Central memory CD4-positive, alpha-beta T cell (primary cell): ENCODE measurements at places on chromosomes 4 and X.

DNA sequence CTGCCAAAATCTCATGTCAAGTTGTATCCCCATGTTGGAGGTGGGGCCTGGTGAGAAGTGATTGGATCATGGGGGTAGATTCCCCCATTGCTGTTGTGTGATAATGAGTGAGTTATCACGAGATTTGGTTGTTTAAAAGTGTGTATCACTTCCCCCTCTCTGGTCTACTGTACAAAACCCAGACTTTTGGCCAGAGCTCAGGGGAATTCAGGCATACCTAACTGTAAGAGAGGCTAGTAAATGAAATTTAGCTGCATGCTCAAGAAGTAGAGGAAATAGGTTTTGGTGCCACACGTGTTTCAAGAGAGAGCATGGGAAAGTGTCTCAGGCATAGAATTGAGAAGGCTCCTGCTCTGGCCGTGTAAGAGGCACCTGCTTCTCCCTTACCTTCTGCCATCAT is 190.5 kb upstream of the GALNTL6 start:
- no peak for DNase-seq

- no peak for DNase-seq
Measured at GRCh38 chr4:8156617-8157016, 2.0 kb downstream of the ABLIM2 start.

- no peak for DNase-seq
Measured at GRCh38 chr4:141652161-141652778, 15.9 kb downstream of the IL15 start.

DNA sequence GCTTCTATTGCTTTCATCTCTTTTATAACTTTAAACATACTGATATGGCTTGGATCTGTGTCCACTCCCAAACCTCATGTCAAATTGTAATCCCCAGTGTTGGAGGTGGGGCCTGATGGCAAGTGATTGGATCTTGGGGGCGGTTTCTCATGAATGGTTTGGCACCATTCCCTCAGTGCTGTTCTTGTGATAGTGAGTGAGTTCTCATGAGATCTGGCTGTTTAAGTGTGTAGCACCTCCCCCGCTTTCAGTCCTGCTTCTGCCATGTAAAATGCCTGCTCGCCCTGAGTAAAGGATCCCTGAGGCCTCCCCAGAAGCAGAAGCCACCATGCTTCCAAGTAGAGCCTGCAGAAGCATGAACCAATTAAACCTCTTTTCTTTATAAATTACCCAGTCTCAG is 17.7 kb downstream of the MND1 start:
- no peak for DNase-seq

- no peak for DNase-seq
Measured at GRCh38 chr4:122633211-122633610, 12.3 kb upstream of the IL21 start.

DNA sequence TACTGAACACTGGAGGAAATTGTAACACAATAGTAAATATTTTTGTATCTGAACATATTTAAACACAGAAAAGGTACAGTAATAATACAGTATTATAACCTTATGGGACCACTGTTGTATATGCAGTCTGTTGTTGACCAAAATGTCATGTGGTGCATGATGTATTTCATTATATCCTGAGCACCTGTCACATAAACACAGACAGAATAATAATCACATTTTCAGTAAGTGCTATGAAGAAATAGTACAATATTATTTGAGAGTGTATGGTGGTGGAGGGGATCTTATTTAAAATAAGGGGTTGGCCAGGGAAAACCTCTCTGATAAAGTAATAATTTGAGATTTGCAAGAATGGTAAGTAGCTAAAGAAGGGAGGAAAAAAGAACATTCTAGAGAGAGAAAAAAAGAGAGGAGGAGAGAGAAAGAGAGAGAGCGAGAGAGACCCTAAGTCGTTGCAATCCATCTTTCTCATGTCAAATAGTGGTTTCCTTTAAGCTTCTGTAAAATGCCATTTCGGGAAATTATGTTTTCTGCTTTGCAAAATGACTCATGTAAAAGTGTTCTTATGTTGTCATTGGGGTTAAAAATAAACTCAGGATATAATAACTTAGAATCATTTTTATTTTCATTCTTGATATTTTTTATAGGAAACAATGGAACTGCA is 19.3 kb upstream of the CLNK start:
- DNase-seq, result no peak

DNA sequence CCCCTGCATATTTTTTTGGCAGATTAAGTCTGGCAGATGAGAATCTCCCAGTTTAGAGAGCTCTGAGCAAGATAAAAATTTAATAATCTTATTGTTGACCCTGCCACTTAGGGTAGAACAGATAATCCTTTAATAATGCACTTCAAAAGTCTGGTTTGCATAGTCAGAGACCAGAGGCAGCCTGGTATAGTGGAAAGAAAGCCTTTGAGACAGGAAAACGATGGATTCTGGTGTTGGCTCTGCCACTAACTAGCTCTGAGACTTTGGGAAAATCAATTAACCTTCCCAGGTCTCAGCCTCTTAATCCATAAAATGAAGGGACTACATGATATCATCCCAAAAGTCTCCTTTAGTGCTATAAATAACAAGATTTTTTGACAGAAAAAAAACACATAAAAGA is 824.5 kb downstream of the STIM2 start:
- no peak for DNase-seq
